ENCODE measurements at places on chromosomes 3 and 15.

DNA sequence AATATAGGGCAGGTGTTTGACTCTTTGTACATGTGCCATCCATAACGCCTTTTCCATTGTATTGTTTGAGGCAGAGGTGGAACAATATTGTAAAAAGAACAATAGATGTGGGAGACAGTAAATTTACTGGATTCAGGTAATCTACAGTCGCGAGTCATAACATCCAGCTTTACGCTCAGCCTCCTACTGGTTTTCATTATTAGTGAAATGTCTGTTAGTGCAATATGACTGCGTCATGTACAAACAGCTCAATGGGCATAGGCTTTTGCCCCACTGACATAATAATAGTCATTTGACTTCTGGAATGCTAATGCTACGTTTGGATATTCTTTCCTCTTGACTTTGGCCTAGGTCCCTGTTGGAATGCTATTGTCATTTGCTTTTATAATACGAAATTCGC, 9.5 kb downstream of the CACNA2D3 start:
- no peak for DNase-seq

- DNase-seq = peak; percentile 92
Observed at GRCh38 chr15:75029378-75030022, 6.1 kb downstream of the PPCDC start.

GRCh38 chr3:8400911-8401310, 100.7 kb upstream of the LMCD1 start:
- DNase-seq = no peak

DNA sequence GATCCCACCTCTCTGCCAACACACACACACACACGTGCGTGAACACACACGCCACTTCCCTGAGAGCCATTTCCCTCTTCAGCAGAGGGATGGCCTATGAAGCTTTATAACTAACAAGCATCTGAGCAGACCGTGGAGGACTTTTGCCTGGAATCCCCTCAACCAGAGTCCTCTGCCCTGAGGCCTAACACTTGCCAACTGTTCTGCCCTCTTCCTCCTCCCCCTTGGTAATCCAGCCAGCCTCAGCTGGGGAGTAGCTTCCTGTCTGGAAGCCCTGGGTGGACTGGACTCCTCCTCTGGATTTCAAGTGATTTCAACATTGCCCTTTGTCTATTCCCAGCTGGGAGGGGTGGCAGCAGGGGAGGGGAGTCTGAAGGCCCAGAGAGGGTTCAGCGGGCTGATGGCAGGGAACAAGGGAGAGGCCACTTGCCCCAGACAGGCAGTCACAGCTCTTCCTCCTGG, 68.4 kb upstream of the HACD2 start:
- DNase-seq = no peak

GRCh38 chr3:60669636-60670035, 581.6 kb downstream of the FHIT start:
- DNase-seq = no peak

GRCh38 chr15:41790756-41791546, 16.7 kb downstream of the MAPKBP1 start:
- peak; percentile 87 for DNase-seq

GRCh38 chr3:63034101-63034500, 158.9 kb upstream of the CADPS start:
- no peak for DNase-seq

- DNase-seq = no peak
Observed at GRCh38 chr3:30475038-30475808, 131.2 kb upstream of the TGFBR2 start.

DNA sequence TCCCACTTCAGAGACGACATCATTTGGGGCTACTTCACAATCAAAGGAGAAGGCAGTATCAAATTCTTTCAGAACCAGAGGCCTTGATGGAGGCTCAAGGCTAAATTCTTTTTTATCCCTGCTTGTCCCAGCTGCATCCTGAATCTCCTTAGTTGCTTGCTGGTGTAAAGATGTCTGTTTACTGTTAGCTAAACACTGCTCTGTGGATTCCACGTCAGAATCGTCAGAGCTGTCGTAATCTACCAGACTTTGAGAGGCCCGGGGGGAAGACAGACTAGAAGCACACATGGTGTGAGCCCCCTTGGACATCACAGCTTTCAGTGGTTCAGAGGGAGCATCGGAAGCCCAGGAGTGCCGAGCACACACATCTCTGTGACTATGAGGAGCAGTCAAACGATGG, 32.6 kb downstream of the LINS1 start:
- no peak for DNase-seq

DNA sequence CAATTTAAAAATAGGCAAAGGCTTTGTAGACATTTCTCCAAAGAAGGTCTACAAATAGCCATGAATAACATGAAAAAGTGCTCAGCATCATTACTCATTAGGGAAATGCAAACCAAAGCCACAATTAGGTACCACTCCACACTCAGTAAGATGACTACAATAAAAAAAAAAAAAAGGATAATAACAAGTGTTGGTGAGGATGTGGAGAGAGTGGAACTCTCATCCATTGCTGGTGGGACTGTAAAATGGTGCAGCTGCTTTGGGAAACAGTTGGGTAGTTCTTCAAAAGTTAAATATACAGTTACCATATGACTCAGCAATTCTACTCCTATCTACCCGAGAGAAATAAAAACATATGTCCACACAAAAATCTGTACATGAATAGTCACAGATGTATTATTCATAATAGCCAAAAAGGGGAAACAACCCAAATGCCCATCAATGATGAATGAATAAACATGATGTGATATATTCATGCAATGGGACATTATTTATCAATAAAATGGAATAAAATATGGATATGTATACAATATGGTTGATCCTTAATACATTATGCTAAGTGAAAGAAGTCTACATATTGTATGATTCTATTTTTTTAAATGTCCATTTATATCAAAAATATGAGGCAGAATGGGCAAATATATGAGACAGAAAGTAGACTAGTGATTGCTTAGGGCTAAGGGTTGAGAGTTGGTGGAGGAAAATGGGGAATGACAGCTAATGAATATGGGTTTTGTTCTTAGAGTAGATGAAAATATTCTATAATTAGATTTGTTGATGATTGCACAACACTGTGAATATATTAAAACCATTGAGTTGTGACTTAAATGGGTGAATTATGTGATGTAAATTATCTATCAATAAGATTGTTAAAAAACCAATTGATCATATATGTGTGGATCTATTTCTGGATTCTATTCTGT, 66.1 kb upstream of the SMAD3 start:
- DNase-seq = peak; percentile 9

DNA sequence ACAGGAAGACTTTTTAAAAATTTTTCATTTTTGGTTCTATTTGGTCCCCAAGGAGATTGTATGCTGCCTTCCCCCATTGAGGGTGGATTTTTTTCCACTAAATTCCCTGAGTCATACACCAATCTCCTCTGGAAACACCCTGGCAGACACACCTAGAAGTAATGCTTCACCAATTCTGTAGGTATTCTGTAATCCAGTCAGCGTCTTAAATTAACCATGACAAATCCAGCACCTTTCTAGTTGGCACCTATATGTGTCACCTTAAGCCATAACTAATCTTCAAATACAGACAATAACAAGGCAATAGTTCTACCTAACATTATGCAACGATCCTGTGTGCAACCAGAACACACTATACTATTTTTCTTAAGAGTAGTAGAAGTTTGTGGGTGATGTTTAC, 459.1 kb upstream of the NDN start:
- no peak for DNase-seq

DNA sequence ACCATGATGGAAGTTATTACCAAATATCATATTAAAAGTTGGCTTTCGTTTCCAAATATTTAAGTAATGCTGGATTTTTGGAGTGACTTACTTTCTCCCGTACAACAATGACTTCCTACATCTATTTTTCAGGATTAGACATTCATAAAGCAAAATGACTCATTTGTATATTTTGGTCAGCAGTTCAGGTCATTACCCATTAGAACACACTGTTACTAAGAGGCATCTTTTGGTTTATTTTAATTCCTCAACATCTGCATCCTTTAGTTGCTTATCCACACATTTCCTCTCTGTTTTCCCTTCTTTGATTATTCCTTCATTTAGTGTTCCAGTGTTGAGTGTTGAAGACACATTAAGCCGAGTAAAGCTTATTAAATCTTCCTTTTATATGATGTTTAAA, 348.2 kb downstream of the NAALADL2 start:
- no peak for DNase-seq

DNA sequence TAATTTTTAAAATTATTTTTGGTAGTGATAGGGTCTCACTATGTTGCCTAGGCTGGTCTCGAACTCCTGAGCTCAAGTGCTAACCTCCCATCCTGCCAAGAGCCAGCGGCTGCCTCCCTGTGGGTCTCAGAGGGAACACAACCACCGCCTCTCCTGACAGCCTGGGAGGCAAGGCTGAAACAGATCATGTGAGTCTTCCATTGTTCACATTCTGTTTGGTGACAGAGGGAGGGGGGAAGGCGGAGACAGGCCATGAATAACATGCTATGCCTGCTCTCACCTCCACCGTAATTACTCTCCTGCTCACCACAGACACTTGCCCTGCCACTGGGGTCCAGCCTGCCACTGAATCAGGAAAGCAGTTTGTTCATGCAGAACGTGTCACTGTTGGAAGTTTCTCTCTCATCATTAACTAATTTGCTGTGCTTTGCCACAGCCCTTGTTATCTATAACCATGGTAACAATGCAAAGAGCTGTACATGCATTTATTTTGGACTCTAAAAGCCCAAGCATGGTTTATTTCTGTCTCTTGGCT, 78.4 kb upstream of the RASGRF1 start:
- DNase-seq = peak; percentile 48

- DNase-seq = no peak
Observed at GRCh38 chr15:91885714-91886270, 32.3 kb downstream of the SLCO3A1 start.

GRCh38 chr15:69275933-69276560, 22.7 kb upstream of the PAQR5 start:
- DNase-seq = no peak

DNA sequence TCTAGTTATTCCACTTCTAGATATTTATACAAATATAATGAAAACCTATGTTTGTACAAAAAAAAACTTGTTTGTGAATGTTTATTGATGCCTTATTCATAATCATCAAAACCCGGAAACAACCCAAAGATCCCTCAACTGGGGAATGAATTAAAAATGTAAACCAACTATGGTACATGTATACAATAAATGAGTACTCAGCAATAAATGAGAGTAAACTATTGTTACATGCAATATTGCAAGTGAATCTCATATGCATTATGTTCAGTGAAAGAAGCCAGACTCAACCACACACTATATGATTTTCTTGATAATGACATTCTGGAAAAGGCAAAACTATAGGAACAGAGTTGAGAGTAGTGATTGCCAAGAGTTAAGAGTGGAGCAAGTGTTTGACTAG, 12.3 kb downstream of the ZNF860 start:
- DNase-seq = no peak

DNA sequence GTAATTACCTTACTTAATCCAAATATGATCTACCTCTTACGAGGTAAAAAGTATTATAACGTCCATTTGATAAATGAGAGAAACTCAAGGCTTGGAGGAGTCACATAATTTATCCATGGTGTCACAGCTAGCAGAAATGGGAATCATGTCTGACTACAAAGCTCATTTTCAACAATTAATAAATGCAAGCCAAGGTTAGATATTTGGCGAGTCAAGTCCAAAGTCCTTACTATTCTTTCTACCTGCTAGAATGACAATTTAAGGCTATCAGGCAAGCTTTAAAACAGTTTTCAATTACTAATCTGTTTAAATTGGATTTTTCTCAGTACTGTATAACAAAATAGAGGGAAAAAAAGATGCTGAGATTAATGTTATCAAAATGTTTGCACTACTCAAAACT, 68.6 kb downstream of the DLG1 start:
- no peak for DNase-seq

- DNase-seq = no peak
Observed at GRCh38 chr15:95733931-95734330, 596.6 kb upstream of the NR2F2 start.

DNA sequence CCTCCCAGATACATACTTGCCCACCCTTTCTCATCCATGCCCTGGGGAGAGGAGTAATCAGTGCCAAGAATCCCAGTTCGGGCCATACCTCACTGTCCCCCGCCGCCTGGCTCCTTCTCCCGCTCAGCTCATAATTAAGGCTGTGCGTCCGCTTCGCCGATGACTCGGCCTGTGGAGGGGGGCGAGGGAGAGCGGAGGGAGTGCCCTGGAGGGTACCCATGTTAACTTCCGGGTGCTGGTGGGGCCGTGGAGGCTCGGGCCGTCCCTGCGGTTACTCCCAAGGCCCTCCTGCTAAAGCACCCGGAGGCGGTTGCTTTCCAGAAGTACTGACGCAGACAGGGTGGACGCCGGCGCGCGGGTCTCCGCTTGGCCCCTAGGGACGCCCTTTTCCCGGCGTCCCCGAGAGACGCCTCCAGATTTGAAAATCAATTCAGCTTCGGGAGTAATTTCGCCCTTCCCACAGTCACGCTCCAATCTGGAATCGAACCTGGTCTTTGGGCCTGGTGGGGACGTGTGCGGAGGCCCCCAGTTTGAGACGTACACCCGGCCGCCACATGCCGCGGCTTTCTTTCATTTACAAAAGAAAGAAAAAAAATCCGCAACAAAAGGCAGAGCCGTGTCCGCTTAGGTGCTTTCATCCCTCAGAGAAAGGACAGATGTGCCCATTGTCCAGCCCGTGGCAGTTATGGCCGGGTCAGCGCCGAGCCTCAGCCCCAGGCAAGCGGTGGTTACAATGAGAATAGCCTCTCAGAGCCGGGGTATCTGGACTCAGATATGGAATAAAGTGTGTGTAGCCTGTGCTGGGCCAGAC, 1.0 kb upstream of the ONECUT1 start:
- no peak for DNase-seq

GRCh38 chr3:30873671-30874070, 20.8 kb downstream of the GADL1 start:
- DNase-seq = no peak

- DNase-seq = no peak
Observed at GRCh38 chr15:71444866-71445590, 329.8 kb downstream of the THSD4 start.

DNA sequence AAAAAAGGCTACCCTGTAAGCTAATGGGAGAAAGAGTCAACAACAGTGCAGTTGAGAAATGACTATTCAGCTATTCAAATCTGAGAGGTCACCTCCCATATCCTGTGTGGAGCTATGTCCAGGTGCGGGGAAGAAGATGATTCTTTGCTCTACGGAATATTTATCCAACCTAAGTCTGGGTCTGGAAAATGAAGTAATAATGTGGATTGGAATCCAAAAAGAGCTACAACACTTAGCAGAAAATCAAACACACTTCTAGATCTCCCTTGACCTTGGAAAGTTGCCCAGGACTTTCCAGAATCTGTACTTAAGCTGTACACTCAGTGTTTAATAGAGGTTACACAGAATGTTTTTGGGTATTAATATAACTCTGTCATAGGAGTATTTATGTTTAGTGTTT, 251.9 kb downstream of the NAALADL2 start:
- no peak for DNase-seq

DNA sequence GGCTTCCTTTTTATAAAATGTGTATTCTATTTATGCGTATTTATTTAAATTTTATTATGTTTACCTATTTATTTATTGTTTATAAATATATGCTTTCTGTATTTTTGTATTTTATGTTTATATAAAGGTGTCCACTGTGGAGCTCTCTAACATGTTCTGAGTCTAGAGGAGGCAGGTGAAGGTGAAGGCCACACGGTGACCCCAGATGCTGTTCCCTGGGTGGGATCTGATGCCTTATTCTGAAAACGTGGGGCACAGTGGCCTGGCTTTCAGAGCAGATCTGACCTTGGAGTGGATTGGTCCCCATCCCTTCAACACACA, 104.7 kb upstream of the SLC7A14 start:
- DNase-seq = no peak
